ENCODE measurements at places on chromosomes 12 and 14.

- peaks cover 15% of the 10 kb centered on the region for H3K4me1 ChIP-seq
- peak overlapping the region; percentile 15 for H3K4me3 ChIP-seq
- DNase-seq = peak; percentile 54
- H3K36me3 ChIP-seq = peaks cover 44% of the 10 kb centered on the region
Observed at GRCh38 chr12:14921218-14921617, 17.1 kb downstream of the ERP27 start.

- no peak overlapping the region for H3K27ac ChIP-seq
- DNase-seq = no peak
- H3K36me3 ChIP-seq = peaks cover 43% of the 10 kb centered on the region
- H3K4me3 ChIP-seq = no peak overlapping the region
Observed at GRCh38 chr12:50197297-50197727, 30.1 kb upstream of the CERS5 start.

GRCh38 chr14:93880021-93880820 lies 46.9 kb upstream of the FAM181A start:
- peaks cover 5% of the 10 kb centered on the region for H3K4me1 ChIP-seq
- peaks cover 8% of the 10 kb centered on the region for H3K27me3 ChIP-seq
- H3K4me3 ChIP-seq = no peak overlapping the region
- no peak overlapping the region for H3K27ac ChIP-seq

- H3K4me1 ChIP-seq = peaks cover 2% of the 10 kb centered on the region
- H3K36me3 ChIP-seq = no peaks in the 10 kb centered on the region
- no peak overlapping the region for H3K27ac ChIP-seq
Observed at GRCh38 chr12:12315838-12316237, 34.2 kb downstream of the MANSC1 start.

GRCh38 chr14:75976826-75977581 lies 4.8 kb downstream of the TGFB3 start:
- no peaks in the 10 kb centered on the region for H3K36me3 ChIP-seq
- no peak overlapping the region for H3K27ac ChIP-seq
- no peak overlapping the region for H3K4me3 ChIP-seq
- peaks cover 26% of the 10 kb centered on the region for H3K4me1 ChIP-seq
- no peaks in the 10 kb centered on the region for H3K27me3 ChIP-seq
- no peak for DNase-seq

- H3K4me3 ChIP-seq = no peak overlapping the region
- no peak overlapping the region for H3K27ac ChIP-seq
- H3K27me3 ChIP-seq = peaks cover 20% of the 10 kb centered on the region
- DNase-seq = no peak
- peaks cover 3% of the 10 kb centered on the region for H3K4me1 ChIP-seq
Observed at GRCh38 chr12:43816168-43816567, 10.1 kb upstream of the TWF1 start.

GRCh38 chr14:20247646-20248246 lies 8.7 kb downstream of the OR11H4 start:
- H3K27ac ChIP-seq = no peak overlapping the region
- no peaks in the 10 kb centered on the region for H3K36me3 ChIP-seq
- no peak for DNase-seq
- H3K4me3 ChIP-seq = no peak overlapping the region
- H3K27me3 ChIP-seq = no peaks in the 10 kb centered on the region

DNA sequence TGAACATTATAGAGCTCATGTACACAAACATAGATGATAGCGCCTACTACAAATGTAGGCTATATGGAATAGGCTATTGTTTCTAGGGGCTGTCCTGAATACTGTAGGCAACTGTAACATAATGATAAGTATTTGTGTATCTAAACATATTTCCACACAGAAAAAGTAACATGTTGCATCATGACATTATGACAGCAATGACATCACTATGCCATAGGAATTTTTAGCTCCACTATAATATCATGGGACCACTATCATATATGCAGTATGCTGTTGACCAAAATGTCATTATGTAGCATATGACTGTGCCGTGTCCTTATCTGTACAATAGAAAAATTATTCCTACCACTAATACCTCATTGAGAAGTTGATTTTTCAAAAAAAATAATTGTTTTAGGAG lies 96.7 kb upstream of the SSTR1 start:
- H3K27ac ChIP-seq = no peak overlapping the region
- no peaks in the 10 kb centered on the region for H3K27me3 ChIP-seq
- no peak for DNase-seq
- peaks cover 7% of the 10 kb centered on the region for H3K4me1 ChIP-seq

DNA sequence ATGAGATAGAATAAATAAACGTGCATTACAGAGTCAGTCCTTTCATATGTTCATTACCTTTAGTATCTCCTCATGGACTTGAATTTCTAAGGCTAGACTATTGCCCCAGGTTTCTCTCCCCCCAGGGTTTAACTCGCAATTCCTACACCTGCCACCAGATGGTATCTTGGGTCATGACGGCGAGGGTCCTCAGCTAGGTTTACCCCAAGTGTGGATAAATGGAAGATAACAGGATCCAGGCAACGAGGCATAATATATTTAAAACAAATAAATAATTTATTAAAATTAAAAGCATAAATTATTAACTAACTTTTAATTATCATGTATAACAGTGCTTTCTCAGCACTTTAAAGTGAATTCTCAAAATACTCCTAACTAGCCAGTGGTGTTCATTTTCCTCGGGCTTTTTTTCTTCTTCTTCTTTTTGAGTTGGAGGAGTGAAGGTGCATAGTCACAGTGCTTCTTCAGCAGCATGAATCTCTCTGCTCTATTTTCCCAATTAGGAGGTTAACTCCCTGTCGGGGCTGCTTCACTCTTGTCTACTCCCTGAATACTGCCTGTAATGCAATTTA lies 243.5 kb upstream of the CAND1 start:
- no peaks in the 10 kb centered on the region for H3K4me1 ChIP-seq
- H3K27ac ChIP-seq = no peak overlapping the region
- peaks cover 14% of the 10 kb centered on the region for H3K27me3 ChIP-seq
- H3K36me3 ChIP-seq = no peaks in the 10 kb centered on the region

DNA sequence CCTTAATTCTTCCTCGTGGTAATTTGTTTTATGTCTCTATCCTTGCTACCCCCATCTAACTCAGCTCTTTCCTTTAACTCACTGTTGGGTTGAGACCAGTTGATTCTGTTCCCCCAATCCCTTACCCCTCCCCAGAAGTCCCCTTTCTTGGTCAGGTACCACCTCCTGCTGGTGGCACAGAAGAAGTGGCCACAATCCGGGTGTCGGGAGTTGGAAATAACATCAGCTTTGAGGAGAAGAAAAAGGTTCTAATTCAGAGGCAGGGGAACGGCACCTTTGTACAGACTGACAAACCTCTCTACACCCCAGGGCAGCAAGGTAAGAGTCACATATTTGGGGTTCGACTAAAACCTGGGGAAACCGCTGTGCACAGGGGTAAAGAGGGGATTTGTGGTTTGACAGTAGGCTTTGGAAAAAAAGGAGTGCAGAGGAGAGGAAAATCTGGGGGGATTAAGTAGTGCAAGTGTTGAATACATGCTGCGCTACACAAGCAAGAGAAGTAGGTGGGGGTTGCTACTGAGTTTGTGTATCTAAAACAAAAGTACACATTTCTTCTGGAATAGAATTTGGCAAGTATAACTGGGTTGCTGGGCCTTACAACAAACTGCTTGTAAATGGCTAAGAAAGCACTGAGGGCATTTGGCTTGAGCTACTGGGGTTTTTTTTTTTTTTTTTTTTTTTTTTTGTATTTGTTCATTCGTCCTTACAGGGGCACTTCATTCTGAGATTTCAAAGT lies 1.3 kb downstream of the A2ML1 start:
- no peak for DNase-seq
- no peaks in the 10 kb centered on the region for H3K36me3 ChIP-seq
- no peak overlapping the region for H3K4me3 ChIP-seq
- H3K4me1 ChIP-seq = peaks cover 3% of the 10 kb centered on the region

GRCh38 chr14:88030079-88030478 lies 25.1 kb downstream of the GPR65 start:
- peaks cover 8% of the 10 kb centered on the region for H3K36me3 ChIP-seq
- peaks cover 5% of the 10 kb centered on the region for H3K27me3 ChIP-seq
- peaks cover 40% of the 10 kb centered on the region for H3K4me1 ChIP-seq

DNA sequence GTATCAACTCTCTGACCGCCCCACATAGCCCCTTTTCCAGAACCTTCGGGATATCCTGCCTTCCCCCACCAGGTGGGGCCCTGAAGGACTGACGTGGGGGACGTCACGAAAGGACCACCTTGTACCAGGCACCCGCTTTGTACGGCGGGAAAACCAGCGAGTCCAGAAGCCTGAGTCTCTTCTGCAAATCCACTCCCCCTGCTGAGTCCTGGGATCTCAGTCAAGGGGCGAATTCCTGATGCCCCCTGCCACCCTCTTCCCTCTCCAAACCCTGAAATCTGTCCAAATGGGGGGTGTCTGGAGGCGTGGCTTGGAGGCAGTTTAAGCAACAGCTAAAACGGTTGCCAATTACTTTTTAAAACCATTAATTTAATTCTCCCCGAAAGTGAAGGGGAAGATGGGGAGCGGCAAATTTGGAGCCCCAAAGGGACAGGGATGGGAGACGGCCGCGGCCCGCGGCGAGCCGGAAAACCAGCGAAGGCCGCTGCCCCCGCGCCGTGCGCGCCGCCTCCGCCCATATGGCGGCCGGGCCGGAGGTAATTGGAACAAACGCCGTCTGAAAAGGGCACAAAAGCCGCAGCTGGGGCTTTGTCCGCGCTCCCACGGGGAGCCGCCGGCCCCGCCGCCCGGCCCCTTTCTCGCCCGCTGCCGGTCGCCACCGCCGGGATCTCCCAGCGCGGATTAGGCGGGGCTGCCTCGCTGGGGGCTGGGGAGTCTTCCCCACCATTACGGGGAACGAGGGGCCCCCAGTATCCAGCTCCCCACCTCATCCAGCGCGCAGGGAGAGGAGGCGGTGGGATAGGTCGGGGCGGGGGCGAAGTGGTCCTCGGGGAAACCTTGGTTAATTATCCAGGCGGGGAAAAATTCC lies 6.6 kb downstream of the LHX5 start:
- no peak overlapping the region for H3K27ac ChIP-seq
- peaks cover 15% of the 10 kb centered on the region for H3K4me1 ChIP-seq
- no peak for DNase-seq
- H3K27me3 ChIP-seq = peaks cover 70% of the 10 kb centered on the region
- no peak overlapping the region for H3K4me3 ChIP-seq

DNA sequence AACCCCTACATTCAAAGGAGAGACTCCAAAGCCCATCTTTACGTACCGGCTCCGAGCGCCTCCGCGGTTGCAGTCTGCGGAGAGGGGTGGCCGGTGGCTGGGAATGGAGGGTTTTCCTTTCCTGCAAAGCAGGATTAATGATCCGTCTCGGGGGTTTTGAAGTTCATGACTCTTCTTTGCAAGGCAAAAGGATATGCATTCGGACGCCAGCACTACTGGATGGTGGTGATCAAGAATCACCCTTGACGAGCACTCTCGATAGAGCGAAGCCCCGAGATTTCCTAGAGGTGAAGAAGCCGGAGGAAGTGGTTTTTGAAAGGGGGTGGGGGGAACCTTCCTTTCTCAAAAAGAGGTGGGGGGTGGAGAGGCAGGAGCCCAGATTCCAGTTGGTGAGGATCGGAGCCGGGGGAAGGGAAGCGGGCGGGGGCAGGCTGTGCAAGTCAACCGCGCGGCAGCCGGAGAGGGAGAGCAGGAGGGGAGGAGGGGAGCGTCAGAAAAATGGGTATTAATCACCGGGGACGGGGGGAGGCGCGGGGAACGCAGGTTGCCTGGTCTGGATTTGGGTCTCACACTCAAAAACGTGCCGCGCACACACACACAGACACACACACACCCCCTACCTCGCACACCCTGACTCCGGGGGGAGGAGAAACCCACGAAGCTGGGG lies at the start of gene GRIN2B:
Gene GRIN2B (minus strand): TSS at position 307 of the 667 bp plus-strand sequence. CDS start 115,394 bp downstream, outside the sequence.
- H3K36me3 ChIP-seq = no peaks in the 10 kb centered on the region
- no peaks in the 10 kb centered on the region for H3K4me1 ChIP-seq

- H3K36me3 ChIP-seq = peaks cover 48% of the 10 kb centered on the region
- H3K4me1 ChIP-seq = peaks cover 71% of the 10 kb centered on the region
- peak overlapping the region; percentile 47 for H3K4me3 ChIP-seq
- H3K27ac ChIP-seq = peak overlapping the region; percentile 73
Observed at GRCh38 chr14:101827286-101827685, 65.8 kb downstream of the PPP2R5C start.

DNA sequence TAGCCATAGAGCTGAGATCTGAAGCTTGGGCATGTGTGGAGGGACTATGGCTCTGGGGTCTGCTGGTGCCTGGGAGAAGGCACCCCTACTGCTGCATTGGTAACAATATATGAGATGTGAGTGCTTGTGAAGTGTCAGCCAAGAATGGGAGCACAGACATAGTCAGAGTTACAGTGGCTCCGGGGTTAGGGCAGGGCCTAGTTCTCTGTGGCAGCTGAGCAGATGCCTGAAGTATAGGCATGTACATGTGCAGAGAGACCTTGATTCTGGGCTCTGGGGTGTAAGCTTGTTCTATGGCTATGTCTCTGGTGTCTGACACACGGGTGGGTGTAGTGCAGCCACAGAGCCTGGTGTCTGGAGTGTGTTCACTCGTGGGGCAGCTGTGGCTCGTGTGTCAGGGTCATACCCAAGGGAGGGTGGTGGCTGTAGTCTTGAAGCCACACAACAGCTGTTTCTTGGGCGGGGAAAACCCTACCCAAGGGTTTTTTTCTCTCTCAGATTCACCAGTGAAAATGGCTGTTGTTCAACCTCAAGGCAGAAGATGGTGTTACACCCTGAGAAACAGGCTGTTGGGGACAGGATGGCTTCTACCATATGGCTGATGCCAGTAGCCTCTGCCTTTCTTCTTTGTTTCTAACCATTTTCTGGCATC lies 11.9 kb upstream of the TCL1A start:
- no peaks in the 10 kb centered on the region for H3K4me1 ChIP-seq
- no peak for DNase-seq
- H3K4me3 ChIP-seq = no peak overlapping the region
- H3K36me3 ChIP-seq = no peaks in the 10 kb centered on the region

DNA sequence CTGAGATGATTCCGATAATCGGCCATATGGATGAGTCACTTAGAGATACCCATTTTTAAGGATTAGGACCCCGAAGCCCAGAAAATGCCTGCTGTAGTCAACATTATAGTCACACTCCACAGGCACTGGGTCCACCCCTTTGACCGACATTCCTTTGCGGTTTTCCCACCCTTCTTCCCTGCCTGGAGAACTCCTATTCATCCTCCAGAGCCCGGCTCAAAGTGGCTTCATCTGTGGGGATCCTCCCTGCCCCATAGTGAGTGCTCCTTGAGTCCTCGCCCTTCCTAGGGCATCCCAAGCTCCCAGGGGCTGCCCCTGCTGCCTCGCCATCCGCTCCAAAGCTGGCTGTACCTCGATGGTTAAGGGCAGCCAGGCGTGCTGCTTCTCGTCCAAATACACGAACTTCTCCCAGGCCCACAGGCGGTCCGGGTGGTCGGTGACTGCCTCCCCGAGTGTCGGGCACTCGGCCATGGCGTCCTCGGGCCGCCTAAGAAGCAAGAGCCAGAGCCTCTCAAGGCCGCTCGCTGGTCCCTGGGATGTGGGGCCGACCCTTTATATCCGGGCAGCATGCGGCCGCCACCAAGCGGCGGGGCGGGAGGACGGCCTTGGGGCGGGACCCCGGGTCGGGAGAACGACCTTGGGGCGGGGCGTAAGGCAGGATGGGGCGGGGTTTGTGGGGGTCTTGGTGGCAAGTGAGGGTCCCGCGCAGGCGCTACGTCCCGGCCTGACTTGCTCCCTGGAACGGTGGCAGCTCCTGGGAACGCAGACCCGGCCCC lies at the start of gene TCL1A:
Gene TCL1A (minus strand): TSS at position 530 of the 776 bp plus-strand sequence. CDS start 59 bp downstream, at position 471.
- no peak within 1 kb of the TSS for H3K4me3 ChIP-seq
- no peak for DNase-seq
- H3K36me3 ChIP-seq = no peaks in the 10 kb centered on the region
- no peaks in the 10 kb centered on the region for H3K4me1 ChIP-seq
- H3K27ac ChIP-seq = no peak within 1 kb of the TSS
- peaks cover 20% of the 10 kb centered on the region for H3K27me3 ChIP-seq

- H3K4me3 ChIP-seq = no peak overlapping the region
- no peak for DNase-seq
- no peaks in the 10 kb centered on the region for H3K27me3 ChIP-seq
- no peaks in the 10 kb centered on the region for H3K4me1 ChIP-seq
- no peak overlapping the region for H3K27ac ChIP-seq
- no peaks in the 10 kb centered on the region for H3K36me3 ChIP-seq
Observed at GRCh38 chr14:51487848-51488247, 163.9 kb upstream of the FRMD6 start.
